DMS153 (cell line): ENCODE measurements at places on chromosomes 12 and 14.

DNA sequence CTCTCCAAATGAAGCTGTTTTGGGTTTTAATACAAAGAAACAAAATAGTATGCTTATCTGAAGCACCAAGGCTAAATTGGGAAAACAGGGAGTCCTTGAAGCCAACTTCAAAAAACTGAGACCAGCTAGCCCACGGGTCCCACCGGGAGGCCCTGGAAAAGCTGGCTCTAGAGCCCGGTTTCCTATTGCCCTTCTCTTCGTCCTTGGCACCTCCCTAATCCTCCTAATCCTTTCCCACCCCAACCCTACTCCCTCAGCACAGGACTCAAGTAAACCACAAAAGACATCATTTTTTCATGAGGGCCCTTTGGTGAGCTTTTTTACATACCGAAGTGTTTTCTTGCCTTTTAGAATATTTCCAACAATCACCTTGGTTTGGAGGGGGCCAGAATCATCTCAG is 11.3 kb downstream of the LRRC74A start:
- no peak for DNase-seq

DNA sequence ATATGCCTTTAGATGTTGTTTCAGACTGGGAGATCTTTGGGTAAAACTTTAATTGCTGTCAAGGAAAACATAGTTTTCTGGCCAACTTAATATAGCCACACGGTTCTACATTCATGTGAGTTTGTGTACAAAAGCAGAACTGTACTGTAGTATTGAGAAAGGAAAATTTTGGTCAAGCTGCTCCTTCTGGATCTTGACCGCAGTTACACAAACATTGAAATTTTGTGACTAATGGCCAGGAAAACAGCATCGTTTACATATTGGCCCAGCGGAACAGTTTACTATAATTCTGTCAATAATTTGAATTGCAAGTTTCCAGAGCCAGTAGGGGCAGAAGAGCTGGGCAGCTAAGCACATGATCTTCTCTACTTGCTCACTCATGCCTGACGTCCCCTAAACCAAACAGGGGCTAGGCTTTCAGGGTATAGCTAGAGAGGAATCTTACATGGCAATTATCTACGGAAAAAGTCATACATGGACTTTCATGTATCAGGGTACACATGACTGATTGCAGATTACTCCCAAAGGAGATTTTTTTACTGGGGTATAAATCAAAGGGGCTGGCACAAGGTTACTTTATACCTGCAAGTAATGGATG is 11.4 kb upstream of the ART4 start:
- DNase-seq = no peak

DNA sequence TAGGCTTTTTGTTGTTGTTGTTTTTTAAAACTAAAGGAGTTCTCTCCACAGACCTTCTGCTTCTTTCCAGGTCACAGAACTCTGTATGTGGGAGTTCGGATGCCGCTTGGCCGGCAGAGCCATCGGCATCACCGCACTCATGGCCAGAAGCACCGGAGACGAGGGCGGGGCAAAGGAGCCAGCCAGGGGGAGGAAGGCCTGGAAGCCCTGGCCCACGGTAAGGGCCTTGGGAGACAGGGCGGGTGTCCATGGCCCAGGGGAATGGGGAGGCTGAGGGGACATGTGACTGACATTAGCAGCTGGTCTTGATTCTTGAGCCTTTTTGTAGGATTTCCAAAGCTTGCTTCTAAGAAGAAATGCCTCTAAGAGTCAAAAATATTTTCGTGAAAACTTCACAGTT is 26.2 kb downstream of the SLC4A8 start:
- no peak for DNase-seq

DNA sequence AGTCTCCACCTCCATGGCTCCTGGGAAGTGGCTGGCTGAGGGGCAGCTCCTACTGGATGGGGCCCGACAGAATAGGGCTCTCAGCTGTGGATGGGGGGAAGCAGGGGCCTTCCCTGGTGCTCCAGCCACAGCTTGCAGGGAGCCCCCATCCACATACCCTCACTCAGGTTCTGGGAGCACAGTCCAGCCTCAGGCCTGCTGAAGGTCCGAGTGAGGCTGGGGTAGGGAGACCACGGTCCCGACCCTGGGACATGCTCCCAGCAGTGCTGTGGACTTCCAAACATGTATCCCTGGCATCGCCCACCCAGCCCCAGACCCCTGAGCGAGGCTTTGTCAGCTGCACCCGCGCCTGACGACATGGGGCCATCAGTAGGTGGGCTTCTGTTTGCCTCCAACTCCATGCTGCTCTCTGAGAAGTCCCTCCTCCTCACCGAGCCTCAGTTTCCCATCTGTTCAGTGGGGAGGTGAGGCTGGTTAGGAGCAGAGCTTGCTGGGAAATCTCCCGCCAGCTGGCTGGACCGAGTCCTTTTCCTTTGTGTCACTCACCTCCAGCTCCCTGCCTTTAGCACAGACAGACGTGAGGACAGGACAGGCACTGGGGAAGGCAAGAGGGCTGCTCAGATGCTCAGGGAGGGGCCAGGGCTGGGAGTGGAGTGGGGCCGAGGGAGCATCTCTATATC is 9.1 kb upstream of the ATG101 start:
- DNase-seq = no peak

DNA sequence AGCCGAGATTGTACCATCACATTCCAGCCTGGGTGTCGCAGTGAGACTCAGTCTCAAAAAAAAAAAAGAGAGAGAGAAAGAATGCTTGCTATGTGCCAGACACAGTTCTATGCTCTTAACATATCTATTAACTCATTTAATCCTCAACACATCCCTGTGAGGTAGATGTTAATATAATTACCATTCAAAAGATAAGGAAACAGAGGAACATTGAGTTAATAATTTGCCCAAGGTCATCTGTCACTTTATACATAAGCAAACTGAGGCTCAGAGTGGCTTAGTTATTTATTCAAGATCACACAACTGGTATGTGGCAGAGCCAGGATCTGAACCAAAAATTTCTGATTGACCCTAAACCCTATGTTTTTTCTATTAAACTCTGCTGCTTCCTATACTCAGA is 116.1 kb upstream of the BCAT1 start:
- no peak for DNase-seq

DNA sequence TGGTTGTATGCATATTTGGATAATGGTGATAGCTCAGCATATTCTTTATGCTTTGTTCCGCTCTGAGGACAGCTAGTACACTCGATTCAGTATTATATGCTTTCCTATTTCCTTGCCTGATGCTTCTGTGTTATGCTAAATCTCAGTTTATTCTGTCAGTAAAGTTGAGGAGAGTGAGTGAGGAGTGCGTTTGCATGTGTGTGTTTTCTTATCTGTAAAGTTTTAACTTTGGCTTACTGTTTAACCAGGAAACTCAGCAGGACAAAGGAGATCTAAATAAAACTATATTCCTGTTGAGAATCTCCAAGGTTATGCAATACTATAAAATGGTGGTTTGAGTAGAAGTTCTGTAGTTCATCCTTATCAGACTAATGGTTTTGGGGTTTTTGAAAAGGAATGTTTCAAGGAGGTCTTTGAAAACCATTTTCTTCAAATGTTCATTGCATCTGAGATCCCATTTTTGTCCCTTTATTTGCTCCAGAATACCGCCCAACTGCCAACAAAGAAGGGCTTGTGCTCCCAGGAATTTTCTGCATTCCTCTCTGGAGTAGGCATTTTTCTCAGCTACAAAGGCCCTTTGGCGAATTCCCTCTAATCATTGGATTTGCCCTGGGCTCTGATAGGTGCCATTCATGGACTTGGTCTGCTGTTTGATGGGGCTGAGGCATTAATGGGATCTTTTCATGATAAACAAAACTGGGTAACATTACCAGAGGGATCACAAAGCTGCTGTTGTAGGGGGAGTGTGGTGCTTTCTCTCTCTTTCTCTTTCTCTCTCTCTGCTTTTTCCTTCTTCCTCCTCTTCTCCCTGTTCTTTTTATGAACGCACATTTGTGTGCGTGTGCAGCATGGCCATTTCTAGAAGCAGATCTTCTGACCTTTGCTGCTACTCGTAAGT is 71.7 kb downstream of the HMGA2 start:
- DNase-seq = no peak

DNA sequence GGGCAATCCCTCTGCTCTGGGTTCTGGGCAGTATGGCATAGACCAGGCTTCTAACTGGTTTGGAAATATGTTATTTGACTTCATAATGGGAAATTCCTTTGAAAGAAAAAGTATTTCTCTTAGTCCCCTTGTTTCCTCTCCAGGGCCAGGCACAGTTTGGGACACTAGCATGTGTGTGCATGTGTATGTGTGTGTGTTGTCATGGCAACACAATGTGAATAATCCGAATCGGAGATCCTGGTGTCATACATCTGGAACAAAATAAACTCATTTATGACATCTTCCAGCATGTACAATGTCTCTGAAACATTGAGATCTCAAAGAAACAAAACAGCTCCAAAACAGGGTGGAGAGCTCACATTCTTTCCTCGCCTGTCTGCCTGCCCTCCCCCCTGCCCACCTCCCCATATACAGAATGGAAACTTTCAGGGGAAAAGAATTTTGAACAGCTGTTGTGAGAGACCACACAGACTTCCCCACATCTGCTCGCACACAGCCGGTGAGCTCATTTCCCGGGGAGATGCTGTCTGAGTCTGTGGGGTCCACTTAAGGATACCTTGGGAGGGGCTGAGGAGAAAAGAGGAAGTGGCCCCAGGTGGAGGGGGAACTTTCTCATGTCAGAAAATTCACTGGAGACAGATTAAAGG is 55.5 kb upstream of the PARP11 start:
- no peak for DNase-seq

DNA sequence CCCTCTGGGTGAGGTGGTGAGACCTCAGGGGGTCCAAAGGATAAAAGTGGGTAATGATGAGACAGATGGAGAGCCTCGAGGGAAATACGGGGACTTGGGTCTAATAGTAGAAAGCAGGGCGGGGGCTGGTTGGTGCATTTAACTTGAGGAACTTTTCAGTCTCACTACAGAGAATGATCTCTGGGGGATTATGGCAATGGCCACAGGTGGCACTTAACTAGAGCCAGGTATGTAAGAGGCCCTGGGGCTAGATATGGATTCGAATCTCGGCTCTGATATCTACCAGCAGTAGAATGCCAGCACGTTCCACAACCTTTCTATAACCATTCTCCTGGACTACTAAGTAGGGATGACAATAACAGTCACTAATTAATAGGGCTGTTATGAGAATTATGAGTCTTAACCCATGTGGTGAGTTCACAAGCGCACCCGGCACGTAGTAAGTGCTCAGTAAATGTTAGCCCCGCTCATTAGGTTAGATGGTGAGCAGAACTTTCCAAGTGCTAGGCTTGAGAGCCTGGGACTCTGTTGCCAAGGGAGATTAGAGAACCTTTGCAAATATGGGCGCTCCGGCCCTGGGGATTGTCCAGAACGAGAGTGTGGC is 888 bp upstream of the PLXNC1 start:
- no peak for DNase-seq

DNA sequence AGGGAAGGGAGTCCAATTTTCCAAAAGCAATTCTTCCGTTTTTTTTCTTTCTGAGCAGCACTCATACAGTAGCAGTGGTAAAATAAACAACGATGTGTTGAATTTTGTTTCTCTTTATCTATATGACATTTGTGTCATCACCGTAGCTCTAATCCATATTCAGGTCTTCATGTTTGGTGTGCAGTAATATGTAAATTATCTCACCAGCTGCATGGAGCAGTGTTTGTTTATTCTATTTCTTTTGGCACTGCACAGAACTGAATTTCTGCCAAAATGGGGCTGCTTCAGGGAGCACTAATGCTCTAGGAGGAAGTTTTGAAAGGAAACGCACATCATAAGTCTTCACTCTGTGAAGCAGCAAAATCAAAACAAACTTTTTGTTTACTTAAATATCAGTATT is 130.0 kb upstream of the NPAS3 start:
- peak; percentile 61 for DNase-seq

GRCh38 chr12:49578471-49579112 is 10.7 kb upstream of the MCRS1 start:
- no peak for DNase-seq

- DNase-seq = no peak
Observed at GRCh38 chr12:80219345-80219744, 120.0 kb downstream of the OTOGL start.

DNA sequence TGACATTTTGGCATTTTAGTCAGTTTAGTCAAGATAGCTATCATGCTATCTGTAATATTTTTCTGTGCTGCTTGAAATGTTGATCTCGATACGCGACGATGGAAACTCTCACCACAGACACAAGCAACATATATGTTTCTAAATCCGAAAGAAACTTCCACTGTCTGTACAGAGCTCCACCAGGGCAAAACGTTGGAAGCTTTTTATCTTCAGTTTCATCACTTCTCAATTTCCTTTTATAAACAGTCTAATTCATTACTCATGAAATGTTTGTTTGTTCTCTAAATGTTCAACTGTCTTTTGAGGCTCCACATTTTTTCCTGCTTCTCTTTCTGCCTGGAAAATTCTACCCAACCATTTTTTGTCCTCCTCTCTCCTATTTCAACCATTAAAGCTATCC is 737.6 kb downstream of the SLC16A7 start:
- DNase-seq = no peak

DNA sequence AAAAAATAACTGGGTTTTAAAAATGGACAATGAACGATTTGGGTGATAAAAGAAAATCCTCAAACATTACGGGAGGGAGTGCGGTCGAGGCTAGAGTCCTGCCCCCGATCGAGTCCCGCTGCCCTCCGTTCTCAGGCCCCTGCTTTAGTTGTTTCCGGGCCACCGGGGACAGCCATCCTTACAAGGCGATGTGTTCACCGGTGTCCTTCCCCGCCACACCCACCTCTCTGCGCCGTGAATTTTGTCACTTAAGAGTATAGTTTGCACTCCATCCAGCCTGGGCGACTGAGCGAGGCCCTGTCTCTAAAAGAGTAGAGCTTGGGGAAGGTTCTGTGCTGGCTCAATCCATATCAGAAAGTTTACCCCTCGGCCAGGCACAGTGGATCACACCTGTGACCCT is 2.9 kb downstream of the ULK1 start:
- no peak for DNase-seq

- no peak for DNase-seq
Observed at GRCh38 chr14:51862176-51862796, 1.9 kb downstream of the GNG2 start.

DNA sequence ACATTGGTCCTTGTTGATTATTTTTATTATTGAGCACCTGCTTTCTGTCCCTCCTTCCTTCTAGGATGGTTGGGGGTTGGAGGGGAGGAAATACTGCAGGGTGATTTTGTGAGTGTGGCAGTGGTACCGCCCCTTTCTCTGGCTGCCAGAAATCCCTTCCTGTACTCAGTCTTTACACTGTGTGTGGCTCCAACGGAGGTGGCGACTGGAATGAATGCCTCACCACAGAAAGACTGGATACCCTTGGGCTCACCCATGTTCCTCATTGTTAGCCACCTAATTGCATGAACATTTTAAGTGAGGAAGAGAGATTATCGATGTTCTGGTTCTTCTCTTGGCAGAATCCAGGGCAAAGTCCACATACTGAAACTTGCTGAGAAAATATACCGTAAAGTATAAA is 272.0 kb upstream of the E2F7 start:
- peak; percentile 9 for DNase-seq
